CD4-positive, alpha-beta T cell treated with Interleukin-15 for 4 hours (primary cell): ENCODE measurements at places on chromosomes 4 and X.

DNA sequence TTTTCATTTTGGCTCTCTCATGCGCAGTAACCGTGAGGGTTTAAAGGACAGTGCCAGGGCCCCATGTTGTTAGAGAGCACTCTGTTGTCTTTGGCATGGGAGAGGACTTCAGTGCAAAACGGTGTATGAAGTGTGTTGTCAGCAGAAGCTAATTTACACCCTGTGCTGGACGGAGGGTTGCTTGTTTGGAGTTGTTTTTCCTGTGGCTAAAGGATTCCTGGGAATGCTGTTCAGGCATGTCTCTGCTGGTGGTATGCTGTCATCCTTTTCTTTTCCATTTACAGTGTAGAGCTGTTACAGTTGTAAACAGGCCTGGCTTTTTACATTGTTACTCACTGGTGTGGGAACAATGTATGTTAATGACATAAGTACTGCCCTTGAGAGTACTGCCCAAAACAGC, 206.3 kb downstream of the CBR4 start:
- no peak for DNase-seq

DNA sequence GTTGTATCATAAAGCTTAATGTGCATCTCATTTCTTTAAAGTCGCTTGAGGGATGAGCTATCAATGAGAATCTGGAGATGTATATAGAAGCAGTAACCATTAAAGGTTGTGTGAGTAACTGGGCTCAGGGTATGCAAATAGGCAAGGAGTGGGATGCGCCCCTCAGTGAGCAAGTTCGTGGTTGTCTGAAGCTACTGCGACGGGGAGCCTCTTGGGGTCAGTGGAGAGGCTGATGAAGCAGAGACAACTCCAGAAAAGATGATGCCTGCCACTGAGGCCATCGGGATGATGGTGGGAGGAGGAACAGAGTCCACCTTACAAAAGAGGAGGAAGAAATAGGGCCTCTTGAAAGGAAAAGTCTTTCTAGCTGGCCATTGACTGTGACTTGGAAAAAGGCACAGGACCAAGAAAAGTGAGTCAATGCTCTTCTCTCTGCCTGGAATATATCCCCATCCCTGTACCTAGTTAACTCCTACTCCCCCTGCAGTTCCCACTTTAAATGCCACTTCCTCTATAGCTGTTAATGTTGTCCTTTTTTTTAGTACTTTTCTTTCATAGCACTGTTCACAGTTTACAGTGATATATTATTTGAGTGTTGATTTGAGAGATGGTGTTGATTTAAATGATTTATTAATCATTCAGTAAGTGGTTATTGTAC, 51.4 kb upstream of the LSM6 start:
- DNase-seq, result no peak

DNA sequence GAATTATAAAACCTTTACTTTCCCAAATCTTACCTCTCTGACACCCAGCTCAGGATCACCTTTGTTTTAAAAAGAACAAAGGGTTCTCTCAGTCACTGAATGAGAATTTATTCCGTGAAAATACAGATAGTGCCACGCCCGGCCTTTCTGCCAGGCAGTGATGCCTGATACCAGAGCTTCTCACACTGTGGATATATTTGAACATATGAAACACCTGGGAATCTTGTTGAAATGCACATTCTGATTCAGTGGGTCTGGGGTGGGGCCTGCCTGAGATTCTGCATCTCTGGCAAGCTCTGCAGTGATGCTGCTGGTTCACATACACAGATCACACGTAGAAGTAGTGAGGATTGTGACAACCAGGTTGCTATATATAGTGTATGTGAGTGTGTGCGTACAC, 46.0 kb downstream of the ELOVL6 start:
- DNase-seq, result no peak

- DNase-seq, result no peak
Measured at GRCh38 chr4:140256941-140257340, 103.0 kb upstream of the MAML3 start.

DNA sequence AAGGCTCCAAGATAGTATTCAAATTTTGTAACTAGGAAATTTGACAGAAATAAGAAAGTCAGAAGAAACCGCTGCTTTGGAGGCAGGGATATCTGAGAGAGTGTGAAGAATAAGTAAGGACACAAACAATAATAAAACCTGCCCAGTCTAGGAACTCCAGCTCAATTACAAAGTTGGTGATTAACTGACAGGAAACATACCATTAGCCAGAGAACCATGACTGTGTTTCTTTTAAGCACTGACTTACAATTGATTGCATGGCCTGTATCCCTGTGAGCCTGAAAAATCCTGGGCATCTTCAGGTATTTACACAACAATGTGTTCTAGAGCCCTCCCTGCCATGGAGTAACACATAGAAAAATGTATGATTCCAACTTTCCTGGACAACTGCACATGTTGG, 127.4 kb downstream of the GRIA3 start:
- no peak for DNase-seq

- DNase-seq, result no peak
Measured at GRCh38 chrX:64229154-64229553, 1.3 kb downstream of the ASB12 start.

GRCh38 chr4:144851948-144852347, 206.0 kb downstream of the HHIP start:
- no peak for DNase-seq

DNA sequence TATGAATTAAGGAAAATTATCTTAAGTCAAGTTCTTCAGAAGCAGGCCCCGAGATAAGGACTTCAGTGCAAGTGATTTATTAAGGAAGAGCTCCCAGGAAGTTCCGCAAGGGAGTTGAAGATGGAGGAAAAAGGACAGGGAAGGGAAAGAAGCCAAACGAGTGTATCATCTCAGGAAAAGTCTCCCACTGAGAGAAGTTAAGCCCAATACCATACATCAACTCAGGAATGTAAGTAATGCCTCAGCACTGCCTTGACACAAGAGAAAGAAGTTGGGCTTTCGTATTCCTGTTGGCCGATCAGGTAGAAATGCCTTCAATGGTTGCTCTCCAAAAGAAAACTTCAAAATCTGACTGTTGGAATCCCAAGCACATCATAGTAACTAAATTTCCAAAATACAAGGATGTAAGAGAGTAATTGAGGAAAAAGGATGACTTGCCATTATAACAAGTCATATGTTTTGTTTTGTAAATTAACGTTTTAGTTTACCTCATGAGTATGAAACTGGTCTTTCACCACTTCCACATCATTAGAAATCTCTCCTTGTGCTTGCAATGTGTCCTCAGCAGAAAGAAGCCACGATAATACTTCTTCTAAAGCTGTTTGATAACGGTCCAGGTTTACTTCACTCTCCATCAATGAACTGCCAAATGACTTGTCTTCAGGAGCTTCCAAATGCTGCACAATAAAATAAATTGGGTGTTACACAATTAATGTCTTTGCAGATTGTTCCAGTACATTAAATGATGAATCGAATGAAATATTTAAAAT, 566.7 kb downstream of the DMD start:
- no peak for DNase-seq

GRCh38 chr4:185280608-185281007, 71.2 kb downstream of the SNX25 start:
- DNase-seq, result no peak

- no peak for DNase-seq
Measured at GRCh38 chr4:183118585-183118984, 19.5 kb downstream of the WWC2 start.

DNA sequence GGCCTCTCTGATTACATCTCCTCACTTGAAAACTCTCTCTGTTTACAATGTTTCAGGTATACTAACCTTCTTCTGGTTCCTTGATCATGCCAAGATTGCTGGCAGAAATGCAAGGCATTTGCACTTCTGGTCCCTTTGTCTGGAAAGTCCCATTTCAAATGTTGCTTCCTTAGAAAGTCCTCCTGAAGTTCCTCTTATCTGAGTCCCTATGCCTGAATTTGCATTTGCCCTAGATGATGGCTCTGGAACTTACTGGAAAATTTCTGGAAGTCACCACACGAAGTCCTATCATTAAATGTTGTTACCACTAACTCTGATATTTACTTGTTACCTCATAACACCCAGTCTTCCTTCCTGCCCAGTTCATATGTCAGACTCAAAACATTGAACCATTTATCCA, 176.4 kb downstream of the EFHC2 start:
- DNase-seq, result no peak

DNA sequence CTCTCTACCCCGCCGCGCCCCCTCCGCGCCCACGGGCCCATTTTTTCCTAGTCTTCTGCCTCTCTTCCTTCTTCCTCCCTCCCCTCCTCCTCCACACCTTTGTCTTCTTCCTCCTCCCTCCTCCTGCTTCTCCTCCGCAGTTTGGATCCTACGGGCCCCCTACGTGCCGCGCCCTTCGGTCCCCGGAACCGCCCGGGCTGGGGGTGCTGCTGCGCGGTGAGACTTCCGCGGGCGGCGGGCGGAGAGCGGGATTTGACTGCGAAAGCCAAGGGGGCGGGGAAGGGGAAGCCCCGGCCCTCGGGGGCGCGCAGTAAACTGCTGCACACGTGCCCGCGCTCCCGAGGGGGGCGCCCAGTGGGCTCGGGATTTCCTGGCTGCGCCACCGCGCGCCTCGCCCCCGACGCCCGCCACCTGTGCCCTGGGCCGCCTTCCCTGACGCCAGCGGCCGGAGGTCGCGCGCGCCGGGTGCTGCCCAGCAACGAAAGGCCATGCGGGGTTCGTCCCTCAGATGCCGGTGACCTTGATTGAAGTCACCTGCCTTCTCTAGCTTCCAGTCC, 3.3 kb upstream of the NKX3-2 start:
- DNase-seq, result no peak

DNA sequence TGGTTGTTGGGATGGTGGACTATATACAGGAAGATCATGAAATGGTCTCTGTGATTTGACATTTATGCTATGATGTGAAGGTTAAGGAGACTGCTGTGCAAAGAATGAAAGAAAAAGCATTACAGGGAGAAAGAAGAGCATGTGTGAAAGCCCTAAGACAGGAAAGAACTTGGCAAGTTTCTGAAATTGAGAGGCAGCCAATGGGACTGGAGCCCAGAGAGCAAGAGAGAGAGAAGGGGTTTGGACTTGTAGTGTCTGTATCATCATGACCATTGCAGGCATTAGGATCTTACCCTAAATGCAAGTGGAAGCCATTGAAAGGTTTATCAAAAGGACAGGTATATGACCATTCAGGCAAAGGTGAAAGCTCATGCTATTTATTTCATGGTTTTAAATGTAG, 147.1 kb downstream of the NAA11 start:
- DNase-seq, result no peak

DNA sequence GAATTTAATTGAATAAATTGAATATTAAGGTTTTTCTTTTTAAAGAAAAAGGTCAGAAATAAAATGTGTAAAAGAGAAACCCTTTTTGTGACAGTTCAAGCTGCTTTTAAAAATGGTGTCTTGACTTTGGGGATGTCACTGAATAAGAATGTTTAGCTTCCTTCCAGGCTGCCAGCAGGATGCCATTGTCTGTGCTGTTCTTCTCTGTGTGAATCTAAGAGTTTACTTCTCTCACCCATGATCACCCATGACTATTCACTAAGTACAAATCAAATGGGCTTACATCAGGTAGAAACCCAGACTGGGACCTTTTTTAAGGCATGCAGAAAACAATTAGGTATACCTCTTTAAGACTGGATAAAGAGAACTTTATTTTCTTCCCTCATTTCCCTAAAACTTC, 115.3 kb downstream of the DACH2 start:
- no peak for DNase-seq

GRCh38 chr4:155842080-155842479, 24.0 kb downstream of the ASIC5 start:
- DNase-seq, result no peak

- no peak for DNase-seq
Measured at GRCh38 chr4:8856835-8857621, 14.6 kb downstream of the HMX1 start.

GRCh38 chr4:183591301-183591700, 67.7 kb downstream of the RWDD4 start:
- DNase-seq, result no peak

DNA sequence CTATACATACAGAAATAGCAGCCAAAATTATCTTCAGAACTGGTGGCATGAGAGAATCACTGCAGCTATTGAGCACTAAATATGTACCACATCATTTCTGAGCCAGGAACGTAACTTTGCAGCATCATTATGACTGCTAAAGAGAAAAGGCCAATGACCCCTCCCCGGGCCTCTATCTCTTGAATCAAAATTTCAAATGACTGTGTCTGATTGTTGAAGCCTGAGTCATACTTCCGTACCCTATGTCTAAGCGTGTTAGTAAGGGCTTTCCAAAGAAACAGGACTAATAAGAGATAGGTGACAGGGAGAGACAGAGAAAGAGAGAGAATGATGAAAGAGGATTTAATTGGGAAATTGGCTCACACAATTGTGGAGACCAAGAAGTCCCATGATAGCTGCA, 445.5 kb upstream of the SPANXN1 start:
- DNase-seq, result no peak

DNA sequence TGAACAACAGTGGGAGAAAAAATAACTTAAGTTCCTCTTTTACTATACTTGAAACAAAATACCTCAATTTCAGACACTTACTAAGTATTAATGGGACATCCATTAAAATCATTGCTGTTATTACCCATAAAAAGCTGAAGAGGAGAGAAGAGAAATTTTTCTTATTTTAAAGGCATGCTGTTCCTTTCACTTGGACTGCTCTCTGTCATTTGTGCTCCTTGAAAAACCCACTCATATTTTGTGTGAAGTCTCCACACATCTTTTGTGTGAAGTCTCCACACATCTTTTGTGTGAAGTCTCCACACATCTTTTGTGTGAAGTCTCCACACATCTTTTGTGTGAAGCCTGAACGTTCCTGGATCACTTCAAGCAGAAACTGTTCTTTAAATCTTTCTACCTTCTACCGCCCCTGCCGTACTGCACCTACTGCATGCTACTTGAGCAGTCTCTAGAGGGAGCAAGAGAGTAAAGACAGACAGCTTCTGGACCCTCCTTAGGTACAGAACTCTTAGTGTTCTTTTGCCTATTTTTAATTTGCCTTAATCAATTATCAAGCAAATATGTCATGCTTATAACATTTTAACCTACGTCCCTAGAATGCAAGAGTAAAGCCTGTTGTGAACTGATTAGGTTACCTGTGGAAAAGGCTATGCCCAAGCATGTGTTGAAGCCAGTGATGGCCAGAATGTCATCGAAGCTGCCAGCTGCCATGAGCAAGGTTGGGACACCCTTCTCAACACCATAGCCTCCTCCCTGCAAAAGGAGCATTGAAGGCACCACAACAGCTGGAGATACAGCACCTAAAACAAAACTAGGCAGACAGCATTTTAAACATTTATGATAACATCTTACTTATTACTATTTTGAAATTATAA, 27.1 kb upstream of the SLC9B1 start:
- DNase-seq, result peak; percentile 56

- DNase-seq, result no peak
Measured at GRCh38 chrX:118675966-118676349, 51.4 kb upstream of the IL13RA1 start.

GRCh38 chrX:150200820-150201287, 162.3 kb upstream of the MAMLD1 start:
- DNase-seq, result peak; percentile 10

DNA sequence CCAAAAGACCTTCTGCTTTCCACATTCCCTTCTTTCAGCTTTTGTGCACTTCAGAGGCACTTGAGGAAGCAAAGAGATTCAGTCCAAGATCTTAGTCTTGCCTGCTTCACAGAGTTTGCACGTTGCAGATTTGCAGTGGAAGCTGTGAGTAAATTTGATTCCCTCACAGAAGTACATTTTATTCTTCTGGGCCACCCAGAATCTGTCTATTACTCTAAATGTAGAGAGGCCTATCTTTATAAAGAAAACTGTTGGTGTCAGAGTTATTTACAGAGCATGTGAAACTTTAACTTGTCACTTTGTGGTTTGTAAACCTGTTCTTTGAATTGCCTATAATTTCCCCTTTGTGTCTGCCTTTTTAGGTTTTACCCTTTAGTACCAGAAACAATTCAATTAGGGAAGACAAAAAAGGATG, 15.5 kb downstream of the SPRY1 start:
- no peak for DNase-seq
